Renal cortical epithelial cell (primary cell): ENCODE measurements at places on chromosomes 4 and X. TPM values are rescaled to one million over a fixed set of nuclear protein-coding genes. Genes with fewer than 3 reads are reported as not detected.
A peak's percentile ranks its signal among the peaks of the same experiment; 100 is the strongest.

- no peak for DNase-seq
Observed at GRCh38 chr4:123517971-123518370, 121.4 kb downstream of the SPRY1 start.

- DNase-seq, result no peak
Observed at GRCh38 chrX:118558926-118559325, 63.3 kb downstream of the DOCK11 start.

GRCh38 chr4:85445050-85445639, 29.8 kb upstream of the ARHGAP24 start:
- no peak for DNase-seq

DNA sequence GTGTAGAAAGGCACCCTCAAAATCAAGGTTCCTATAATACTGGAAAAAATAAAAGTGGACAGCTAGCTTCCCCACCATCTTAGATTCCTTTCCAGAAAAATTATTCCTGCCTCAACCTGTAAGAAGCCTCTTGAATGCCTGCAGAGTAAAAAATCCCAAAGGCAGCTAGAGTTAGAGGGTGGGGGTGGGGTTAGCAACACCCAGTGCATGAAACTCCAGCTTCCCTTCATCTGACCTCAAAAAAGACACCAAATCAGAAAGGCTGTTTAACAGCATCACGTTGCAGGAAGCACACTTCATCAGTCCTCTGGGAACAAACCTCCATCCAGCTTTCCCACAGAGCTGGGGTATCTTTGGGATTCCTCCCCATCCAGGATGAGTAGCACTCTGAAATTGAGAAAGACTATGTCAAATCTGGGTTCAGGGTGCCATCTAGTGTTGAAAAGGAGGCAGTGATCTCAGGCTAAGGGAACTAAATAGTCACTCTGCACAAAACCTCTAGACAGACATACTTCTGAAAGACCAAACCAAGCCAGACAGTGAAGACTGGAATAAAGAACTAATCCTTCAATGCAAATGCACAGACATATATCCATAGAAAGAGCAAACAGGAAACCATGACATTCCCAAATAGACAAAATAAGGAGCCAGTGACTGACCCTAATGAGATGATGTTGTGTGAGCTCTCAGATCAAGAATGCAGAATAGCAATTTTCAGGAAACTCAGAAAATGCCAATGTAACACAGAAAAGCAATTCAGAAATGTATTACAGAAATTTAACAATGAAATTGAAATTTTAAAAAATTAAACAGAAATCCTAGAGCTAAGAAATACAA, 97.9 kb downstream of the ARHGEF9 start:
- DNase-seq, result peak; percentile 15

GRCh38 chr4:99025506-99025905, 30.0 kb downstream of the METAP1 start:
- no peak for DNase-seq

- peak; percentile 64 for DNase-seq
Observed at GRCh38 chr4:48254381-48255071, 15.1 kb downstream of the TEC start.

GRCh38 chr4:176193938-176194337, 1.4 kb downstream of the SPATA4 start:
- DNase-seq, result peak; percentile 79

GRCh38 chr4:8723222-8723980, 130.8 kb downstream of the CPZ start:
- no peak for DNase-seq

The DGKK gene
- total RNA-seq, result not detected in 2 replicates
